Effector memory CD8-positive, alpha-beta T cell (primary cell): ENCODE measurements at places on chromosomes 12 and 14.

GRCh38 chr12:74535536-74535935 is 2.1 kb upstream of the ATXN7L3B start:
- no peak for DNase-seq

- DNase-seq, result no peak
Measured at GRCh38 chr14:26444822-26445221, 153.0 kb downstream of the NOVA1 start.

DNA sequence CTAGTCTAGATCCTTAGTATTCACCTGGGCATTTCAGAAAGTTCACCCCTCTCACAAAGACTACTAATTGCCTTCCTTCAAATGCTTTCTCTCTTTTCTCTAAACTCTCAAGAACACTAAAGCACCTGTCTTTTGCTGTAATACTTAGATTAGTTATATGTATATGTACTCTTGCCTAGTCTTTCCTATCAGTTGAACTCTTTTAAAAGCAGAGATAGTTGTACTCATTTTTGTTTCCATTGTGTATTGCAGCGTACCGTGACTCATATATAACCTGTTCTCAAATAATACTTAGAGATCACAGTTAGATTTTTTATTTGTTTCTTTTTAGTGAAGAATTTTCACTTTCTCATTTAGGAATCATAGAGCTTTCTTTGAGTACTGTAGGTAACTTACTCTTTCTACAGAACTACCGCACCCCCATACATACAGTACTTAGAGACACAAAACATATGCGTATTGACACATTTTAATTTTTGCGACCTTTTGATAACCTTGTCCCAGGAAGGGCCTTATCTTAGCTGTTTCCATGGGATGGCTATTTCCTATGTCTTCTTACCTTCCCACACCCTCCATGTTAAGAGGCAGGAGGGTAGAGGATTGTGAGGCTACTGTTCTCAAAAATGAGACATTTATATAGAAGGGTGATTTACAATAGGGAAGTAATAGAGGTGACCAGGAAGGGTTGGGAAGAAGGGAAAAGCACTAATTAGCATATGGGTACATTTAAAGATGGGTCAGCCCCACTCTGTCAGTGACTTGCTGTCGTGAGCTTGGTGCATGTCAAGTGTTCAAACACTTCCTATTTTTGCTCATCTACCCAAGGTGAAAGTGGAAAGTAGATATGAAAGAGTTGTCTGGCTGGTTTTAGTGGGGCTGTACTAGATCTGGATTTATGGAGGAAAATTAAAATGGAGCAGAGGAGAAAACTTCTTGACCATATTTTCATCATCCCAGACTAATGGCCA is 74.3 kb downstream of the PLEKHA5 start:
- DNase-seq, result no peak

GRCh38 chr14:101123618-101124510 is 220.3 kb upstream of the RTL1 start:
- DNase-seq, result no peak

DNA sequence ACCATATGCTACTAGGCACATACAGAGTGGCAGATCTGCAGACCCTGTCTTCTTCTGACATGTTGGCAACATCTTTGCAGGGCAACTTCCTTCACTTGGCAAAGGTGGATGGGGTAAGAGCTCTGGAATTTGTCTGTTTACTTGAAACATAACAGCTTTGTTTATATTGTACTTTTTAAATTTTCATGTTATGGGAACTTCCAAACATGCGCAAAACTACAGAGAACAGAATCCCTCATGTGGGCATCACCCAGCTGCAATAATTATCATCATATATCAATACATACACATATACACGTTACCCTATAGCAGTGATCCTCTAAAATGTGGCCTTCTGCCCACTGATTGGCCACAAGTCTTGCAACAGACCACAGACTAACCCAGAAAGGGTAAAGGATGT is 103.4 kb downstream of the STAB2 start:
- DNase-seq, result no peak

DNA sequence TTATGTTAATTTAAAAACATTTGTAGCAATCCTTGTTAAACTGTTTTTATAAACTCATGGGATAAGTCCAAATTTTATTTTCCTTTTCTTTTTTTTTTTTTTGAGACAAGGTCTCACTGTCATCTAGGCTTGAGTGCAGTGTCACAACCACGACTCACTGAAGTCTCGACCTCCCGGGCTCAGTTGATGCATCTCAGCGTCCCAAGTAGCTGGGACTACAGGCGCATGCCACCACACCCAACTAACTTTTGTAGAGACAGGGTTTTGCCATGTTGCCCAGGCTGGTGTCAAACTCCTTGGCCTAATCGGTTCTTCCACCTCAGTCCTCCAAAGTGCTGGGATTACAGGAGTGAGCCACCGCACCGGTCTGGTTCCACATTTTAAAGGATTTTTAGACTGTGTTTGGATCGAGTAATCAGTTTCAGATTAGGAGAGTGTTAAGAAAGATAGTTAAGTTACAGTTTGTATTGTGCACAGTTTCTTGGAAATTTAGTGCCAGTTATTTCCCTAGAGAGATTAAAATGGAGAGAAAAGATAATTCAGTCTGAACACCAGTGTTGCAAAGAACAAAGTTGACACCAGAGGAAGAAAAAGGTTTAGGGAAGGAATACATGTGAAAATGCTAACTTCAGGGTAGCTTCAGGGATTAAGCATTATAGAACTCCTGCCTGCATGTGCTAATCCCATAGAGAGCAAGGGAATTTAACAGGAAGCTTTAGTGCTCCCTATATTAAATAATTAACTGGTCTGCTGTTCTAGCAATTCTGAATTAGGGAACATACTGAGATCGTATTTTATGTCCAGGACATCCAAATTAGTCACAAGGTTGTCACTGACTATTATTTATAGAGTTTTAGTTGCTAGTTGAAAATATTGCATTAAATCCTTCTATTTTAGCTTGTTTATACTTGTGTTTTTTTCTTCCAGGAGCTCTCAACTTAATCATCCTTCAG is 10.1 kb downstream of the RAP1B start:
- no peak for DNase-seq

- DNase-seq, result no peak
Measured at GRCh38 chr12:109192358-109192757, 76.0 kb downstream of the ACACB start.

- DNase-seq, result no peak
Measured at GRCh38 chr12:87847147-87847546, 182.1 kb downstream of the C12orf50 start.

- no peak for DNase-seq
Measured at GRCh38 chr14:102415671-102416070, 52.9 kb downstream of the TECPR2 start.

DNA sequence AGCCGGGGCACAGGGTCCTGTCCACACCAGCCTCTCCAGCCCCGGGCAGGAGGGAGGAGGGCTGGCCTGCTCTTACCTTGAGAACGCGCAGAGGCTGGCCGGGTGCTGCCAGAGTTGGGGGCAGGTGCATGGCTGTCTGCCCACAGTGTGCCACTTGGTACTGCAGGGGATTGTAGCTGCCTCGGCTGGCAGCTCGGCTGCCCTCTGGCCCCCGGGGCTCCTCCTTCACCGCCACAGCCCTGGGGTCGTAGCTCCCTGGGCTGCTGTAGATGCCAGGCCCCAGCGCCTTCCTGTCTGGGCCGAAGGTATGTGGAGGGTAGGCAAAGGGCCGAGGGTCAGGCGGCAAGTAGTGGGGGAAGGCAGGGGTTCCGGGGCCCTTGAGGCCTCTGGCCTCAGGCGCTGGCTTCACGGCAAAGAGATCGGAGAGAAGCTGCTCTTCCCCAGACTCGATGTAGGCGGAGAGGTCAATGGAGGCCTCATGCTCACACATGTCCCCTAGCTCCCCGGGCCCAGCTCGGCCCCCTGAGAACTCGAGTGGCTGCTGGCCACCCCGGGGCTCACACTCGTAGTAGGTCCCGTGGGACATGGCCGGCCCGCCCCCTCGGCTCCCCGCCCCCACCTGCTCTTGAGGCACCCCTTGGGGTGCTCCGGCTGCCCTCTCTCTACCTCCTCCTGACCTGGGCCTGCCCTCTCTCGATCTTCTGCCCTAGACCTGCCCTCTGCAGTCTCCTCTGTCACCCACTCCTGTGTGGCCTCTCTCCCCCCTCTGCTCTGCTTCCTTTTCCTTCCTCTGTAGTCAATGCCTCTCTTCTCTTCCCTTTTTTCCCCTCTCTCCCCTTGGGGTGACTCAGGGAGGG is at the start of gene CEBPE:
Gene CEBPE (minus strand): TSS at position 750 of the 857 bp plus-strand sequence. CDS start 164 bp downstream, at position 586.
- DNase-seq, result no peak

DNA sequence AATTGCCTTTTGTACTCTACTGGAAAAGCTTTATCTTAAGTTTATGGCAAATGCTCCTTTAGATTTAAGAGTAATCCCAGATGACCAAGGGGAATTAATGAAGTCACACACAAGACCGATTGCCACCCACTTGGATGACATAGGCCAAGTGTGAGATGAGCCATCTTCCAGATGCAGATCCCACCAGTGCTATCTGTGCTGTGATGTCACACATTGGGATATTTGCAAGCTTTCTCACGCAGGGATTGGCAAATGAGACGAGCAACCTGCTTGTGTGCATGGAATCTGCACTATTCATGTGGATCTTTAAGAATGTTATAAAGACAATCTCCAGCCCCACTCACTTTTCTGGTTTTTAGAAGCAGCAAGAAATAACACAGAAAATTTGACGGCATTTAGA is 602.1 kb upstream of the TMEM132C start:
- no peak for DNase-seq

- peak; percentile 7 for DNase-seq
Measured at GRCh38 chr12:64404470-64405256, 471 bp downstream of the XPOT start.

DNA sequence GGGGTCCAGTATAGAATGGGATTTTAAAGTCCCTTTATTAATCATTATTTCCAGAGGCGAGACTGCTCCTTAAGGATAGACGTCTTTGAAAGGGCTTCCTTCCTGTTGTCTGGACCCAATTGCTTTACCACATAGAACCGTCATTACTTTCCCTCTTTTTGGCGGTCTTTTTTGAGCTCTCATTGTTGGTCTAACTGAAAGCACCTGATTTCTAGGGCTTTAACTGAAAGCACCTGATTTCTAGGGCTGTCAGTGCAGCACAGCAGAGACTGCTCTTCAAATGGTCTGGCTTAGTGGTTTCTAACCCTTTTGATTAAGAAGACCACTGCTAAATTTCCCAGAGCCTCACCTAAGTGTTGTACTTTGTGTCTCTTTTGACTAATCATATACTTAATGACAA is 95.8 kb downstream of the PRKCH start:
- no peak for DNase-seq

DNA sequence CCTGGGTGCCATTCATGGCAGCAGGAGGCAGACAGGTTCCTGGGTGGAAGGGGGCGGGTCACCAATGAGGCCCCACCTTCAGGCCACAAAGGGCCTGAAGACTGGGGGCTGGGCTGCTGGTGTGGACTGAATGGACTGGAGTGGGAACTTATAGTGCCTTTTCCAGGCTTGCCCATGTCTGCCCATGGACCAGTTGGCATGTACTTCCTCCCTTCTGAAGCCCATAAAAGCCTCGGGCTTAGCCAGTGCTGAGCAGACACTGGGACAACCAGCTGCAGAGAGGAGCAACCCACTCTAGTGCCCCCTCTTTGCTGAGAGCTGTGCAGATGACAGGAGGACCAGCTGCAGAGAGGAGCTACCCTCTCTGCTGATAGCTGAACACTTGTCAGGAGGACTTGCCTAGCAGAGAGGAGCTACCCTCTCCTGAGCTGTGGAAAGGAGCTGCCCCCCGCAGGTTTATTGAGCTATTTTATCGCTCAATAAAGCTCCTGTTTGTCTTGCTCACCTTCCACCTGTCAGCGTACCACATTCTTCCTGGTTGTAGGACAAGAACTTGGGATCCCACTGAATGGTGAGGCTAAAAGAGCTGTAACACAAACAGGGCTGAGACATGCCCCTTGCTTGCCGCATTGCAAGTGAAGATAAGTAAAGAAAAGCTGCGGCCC is 34.0 kb downstream of the APAF1 start:
- no peak for DNase-seq

DNA sequence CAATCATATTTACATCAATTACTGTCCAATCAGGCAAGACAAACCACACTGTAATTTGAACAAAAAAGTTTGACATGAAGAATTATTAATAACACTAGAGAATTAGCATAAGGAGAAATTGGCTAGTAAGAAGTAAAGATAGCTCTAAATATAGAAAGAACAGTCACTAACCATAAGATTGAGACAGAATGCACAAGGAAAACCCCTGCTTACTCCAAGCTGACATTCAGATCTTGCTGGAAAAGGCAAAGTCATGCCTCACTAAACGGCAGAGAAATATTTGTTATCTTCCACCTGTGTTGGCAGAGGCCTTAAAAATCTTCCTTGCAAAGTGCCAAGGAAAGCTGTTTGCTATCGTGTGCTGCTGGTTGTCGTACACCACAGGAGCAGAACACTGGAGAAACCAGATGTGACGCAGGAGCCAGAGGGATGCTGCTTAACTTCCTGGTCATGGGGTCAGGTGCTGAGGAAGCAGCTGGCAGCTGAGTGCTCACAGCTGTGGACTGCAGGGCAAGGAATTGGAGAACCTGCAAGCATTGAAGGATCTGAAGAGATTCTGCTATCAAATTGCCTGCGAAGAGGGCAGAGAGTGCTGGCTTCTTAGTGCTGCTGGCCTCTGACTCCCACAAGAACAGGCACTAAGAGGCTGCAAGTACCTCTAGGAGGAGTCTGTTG is 1323.3 kb downstream of the LRFN5 start:
- no peak for DNase-seq

- no peak for DNase-seq
Measured at GRCh38 chr14:59926534-59926933, 6.6 kb downstream of the LRRC9 start.

DNA sequence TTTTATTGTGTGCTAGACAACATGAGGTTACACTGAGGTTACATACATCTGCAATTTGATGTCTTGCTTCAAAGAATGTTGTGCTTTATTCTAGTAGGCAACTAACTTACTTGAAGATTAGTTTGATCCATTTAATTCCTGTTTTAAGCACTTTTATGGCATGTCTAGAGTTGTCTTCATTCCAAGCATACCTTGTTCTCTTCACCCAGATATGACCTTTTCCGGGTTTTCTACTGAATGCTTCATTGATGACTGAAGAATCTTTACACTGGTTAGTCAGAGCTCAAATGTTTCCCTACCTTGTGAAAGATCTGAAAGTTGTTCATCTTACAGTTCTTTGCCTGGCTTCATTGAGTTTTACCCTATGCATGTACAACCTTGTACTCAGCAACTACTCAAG is 274.0 kb upstream of the KITLG start:
- no peak for DNase-seq

GRCh38 chr12:69623970-69624369 is 13.3 kb upstream of the LRRC10 start:
- DNase-seq, result no peak

- no peak for DNase-seq
Measured at GRCh38 chr12:9124383-9125031, 8.8 kb upstream of the A2M start.

- DNase-seq, result no peak
Measured at GRCh38 chr12:12468575-12468974, 94.1 kb downstream of the DUSP16 start.

DNA sequence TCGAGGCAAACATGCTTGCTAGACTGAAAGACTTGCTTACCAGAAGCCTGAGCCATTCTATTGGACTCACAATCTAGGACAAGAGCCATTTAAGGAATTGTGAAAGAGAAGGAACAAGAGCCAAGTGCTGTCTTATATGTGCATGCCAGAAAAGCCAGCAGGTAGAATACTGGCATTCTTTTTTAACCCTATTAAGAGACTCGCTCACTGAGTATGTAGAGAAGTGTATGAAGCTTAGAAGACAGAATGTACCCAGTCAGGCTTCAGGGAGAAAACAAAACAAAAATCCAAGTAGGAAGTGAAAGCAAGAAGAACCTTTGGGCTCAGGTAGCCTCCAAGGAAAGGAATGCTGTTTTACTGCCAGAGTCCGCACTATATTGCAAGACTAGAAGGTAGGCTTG is 65.9 kb downstream of the DCAF5 start:
- DNase-seq, result no peak

GRCh38 chr12:71602761-71603577 is 60.7 kb downstream of the ZFC3H1 start:
- DNase-seq, result no peak
